DMS153 (cell line): ENCODE measurements at places on chromosomes 3 and 15.

DNA sequence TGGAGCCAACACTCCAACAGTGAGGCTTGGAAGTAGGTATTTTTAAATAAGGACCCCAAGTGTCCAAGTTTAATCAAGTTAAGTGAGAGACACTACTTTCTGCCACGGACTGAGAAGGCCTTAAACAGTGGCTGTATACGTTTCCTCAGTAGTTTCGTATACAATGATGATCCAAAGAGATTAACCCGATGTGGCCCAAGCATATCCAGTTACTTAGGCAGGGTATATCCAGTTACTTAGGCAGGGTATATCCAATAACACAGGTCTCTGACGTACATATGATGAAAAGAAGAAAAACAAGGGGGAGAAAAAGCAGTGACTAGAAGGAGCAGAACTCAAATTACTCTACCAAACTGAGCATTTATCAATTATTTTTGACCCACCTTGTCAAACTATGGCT lies 591.4 kb downstream of the FOXP1 start:
- DNase-seq = no peak

DNA sequence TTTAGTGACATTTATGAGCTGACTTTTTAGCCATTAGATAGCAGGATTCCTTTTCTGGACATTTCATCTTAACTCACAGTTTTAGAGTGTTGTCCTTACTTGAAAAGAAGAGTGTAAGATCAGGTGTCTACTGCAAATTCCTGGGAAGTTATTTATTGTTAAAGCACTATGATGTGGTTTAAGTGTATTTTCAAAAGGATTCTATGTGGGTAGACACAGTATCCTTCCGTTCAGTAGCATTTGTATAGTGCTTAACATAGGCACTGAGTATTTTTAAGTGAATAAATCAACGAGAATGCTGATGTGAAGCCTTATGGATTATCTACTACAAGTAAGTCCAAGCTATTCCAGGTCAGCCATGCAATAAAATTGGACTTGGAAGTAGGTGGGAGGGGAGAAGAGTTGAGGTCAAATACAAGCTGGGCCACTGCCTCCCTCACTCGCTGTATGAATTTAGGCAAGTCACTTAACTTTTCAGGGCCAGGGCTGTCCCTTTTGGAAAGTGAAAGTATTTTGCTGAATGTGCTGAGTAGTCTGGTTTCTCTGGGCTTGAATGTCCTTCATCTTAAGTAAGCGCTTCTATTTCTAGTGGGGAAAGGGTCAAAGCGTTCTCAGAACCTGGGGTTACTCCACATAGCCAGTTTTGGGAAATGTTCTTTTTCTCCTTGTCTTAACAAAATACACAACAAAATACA lies 48.6 kb downstream of the GAP43 start:
- DNase-seq = no peak

DNA sequence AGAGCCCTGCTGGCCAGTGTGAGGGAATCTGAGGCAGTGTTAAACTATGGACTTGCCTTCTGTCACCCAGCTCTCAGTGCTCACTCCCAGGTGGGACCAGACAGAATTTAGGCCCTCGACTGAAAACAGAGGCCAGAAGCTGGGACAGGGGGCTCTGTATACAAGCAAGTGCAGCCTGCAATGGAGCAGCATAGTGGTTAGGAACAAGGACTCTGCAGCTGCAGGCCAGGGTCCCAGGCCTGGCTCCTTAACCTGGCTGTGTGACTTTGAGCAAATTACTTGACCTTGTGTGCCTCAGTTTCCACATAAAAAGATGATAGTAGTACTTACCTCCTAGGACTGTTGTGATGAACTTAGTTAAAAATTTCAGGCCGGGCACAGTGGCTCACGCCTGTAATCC lies 39.8 kb downstream of the CMTM7 start:
- no peak for DNase-seq

DNA sequence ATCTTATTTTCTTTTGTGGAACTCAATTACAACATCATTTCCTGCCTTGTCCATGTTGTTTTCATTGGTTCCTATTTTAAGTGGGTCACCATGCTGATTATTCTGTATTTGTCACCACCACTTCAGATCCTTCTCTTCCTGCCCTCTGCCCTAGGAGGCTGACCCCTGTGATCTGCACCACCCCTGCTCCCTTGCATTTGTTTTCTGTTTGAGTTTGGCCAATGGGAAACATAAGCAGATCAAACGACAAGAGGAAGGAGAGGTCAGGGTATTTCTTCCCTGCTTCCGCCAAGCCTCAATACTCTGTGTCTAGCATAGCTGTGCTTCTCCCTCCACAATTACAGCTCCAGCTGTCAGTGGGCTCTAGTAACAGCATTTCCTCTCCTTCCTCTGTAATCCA lies 71.6 kb downstream of the IMPG2 start:
- DNase-seq = no peak

DNA sequence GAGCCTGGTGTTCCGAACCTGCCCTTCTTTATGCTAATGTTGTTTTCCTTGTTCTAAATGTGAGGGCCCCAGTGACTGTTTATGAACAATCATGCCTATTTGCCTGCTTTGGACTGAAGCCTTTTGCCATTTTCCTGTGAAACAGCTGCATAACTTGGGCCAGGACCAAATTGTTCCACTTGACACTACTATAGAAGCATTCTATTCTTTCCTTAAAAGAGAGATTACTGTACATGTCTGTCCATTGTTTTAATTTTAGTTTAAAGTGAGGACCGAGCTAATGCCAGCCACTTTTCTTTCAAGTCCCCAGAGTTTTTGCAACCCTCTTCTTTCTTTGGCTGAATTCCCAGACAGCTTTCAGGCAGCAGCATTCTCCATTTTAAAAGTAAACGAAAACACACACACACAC lies 980.3 kb downstream of the CADM2 start:
- peak; percentile 70 for DNase-seq

- no peak for DNase-seq
These were observed 6.6 kb downstream of the RHO start for GRCh38 chr3:129535075-129535474.

GRCh38 chr3:4819746-4820145 lies 159.5 kb upstream of the BHLHE40 start:
- no peak for DNase-seq

DNA sequence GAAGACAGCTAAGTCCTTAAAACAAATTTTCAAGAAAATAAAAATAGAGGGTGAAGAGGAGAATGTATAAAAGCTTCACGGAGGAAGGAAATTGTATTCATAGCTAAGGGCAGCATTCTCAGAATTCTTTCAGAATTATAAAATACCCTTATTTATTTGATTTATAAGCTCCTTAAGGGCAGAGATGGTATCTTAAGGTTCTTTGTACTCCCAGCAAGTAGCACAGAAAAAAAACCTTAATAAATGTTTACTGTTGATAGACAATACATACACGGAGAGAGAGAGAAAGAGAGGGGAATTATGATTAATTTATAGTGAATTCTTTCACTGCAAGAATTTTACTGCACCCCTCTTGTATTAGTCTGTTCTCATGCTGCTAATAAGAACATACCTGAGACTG lies 375.6 kb upstream of the CCDC54 start:
- DNase-seq = no peak

GRCh38 chr3:74590620-74591262 lies 23.7 kb downstream of the CNTN3 start:
- DNase-seq = no peak

DNA sequence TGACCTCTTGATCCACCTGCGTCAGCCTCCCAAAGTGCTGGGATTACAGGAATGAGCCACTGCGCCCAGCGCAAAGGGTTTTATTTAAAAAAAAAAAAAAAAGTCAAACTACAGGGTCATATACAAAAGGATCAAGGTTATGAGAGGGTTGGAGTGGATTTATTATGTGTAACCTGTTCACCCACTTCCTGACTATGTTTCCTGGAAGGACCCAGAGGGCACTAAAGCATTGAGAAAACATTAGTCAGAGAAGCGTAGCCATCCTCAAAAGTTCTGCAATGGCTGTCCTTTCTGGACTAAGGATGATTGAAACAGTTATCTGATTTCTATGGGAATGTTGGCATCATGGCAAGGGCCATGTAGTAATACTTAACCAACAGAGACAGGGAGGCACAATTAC lies 7.3 kb upstream of the SCAPER start:
- no peak for DNase-seq

DNA sequence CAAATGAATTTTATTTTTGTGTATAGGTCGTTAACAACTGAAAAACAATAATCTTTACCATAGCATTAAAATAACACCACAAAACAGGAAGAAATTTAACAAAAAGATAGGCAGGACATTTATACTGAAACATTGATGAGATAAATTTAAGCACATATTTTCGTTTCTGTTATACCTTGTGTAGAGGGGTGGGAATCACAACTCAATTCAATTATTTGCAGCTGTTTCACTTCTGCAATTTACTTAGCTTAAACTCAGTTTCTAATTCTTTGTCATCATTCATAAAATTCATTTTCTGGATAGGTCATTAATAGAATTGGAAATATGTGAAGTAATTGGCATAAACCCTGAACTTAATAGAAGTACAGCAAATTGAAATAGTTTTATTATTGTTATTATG lies 42.3 kb downstream of the TP63 start:
- no peak for DNase-seq

- no peak for DNase-seq
These were observed 66.1 kb upstream of the MEX3B start for GRCh38 chr15:82111918-82112317.
